ENCODE measurements at places on chromosomes 7 and 10. TPM values are rescaled to one million over a fixed set of nuclear protein-coding genes. Genes with fewer than 3 reads are reported as not detected.

GRCh38 chr7:121083790-121084251 lies 95.3 kb downstream of the CPED1 start:
- no peak for DNase-seq
- no peaks in the 10 kb centered on the region for H3K27me3 ChIP-seq

- H3K27ac ChIP-seq: no peak overlapping the region
- no peak overlapping the region for H3K4me3 ChIP-seq
- H3K36me3 ChIP-seq: no peaks in the 10 kb centered on the region
- no peaks in the 10 kb centered on the region for H3K27me3 ChIP-seq
Measured at GRCh38 chr7:110809832-110810231, 281.1 kb upstream of the LRRN3 start.

- no peak overlapping the region for H3K4me3 ChIP-seq
- H3K27ac ChIP-seq: no peak overlapping the region
- H3K4me1 ChIP-seq: no peaks in the 10 kb centered on the region
- no peaks in the 10 kb centered on the region for H3K27me3 ChIP-seq
Measured at GRCh38 chr7:94584113-94584512, 71.8 kb downstream of the SGCE start.

Gene CHCHD3
- total RNA-seq: 50.6 TPM

Gene STK17A
- 16.7 TPM for total RNA-seq

All from vagina (tissue), 2 donors.